NCI-H446 treated with DMSO at 0.1 percent for 48 hours (cell line): ENCODE measurements at places on chromosomes 7 and 10.

DNA sequence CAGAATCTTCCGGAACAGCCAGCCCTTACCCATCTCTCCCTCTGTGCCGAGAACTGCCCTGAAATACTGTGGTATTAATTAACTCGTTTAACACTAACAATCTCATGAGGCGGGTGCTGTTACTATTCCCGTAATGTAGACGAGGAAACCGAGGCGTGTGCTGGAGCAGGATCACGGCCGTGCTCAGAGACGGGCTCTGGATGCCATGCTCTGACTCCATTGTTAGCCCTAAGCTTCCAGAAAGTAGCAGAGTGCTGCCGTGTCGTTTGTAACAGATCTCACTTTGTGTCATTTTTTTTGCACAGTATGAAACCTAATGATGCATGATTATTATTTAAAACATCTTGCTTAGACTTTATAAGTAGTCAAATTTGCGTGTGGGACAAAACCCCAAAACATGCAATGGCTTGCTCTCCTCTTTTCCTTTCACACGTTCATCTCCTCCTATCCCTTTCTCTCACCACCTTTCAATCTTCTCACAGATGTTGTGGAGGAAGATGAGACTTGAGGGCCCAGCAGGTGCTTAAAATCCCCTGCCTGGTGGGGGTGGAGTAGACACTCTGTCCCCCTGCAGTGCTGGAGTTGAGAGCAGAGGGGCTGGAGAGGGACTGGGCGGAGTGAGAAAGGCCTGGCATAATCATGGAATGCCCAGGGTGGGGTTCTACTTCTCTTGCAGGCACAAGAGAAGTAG, 482 bp upstream of the ACTR3C start:
- no peak for DNase-seq

DNA sequence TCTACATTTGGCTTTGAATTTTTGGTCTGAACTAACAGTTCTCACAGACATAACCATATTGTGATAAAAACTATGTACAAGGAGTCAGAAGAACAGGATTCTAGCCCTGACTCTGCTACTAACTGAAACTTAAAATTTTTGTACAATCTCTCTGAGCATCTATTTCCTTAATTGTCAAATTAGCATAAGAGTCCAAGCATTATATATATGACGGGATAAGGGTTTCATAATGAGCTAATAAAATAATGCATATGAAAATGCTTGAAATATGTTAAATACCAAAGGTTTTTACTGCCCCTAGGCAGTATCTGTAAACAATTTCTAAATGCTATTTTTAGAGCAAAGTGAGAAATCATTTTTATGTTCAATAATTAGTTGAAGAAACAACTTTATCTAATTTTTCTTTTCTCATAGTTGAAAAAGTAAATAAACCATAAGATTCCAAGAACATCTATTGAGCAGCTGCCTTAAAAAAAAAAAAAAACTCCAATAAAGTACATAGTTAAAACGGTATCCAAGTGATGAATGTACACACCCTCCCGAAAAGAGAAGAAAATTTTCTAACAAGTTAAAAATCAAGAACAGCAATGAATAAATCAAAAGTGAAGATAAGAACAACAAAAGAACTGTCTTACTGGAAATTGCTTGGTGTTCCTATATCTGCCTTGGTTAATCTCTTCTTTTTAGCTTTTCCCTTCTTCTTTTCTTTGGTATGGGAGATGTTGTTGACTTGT, 40.4 kb downstream of the LMOD2 start:
- DNase-seq: no peak

DNA sequence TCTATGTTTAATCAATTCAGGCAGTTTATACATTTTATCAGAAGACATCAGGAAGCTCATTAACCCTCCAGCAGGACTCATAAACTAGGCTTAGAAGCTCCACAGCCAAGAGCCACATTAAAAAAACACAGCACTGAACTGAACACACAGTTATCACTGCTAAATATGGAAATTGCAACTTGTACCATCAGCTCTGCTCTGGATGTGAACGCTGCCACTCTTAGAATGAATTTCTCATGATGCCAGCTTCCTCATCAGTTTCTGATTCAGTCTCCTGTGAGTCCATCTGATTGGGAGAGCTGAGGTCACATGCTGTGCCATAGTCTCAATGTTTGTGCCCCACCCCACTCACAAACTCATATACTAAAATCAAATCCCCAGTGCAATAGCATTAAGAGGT, 17.1 kb upstream of the ING3 start:
- peak; percentile 24 for DNase-seq

GRCh38 chr7:129089521-129090212, 34.8 kb upstream of the TNPO3 start:
- no peak for DNase-seq

GRCh38 chr10:78191301-78191700, 157.6 kb downstream of the RPS24 start:
- DNase-seq: no peak

DNA sequence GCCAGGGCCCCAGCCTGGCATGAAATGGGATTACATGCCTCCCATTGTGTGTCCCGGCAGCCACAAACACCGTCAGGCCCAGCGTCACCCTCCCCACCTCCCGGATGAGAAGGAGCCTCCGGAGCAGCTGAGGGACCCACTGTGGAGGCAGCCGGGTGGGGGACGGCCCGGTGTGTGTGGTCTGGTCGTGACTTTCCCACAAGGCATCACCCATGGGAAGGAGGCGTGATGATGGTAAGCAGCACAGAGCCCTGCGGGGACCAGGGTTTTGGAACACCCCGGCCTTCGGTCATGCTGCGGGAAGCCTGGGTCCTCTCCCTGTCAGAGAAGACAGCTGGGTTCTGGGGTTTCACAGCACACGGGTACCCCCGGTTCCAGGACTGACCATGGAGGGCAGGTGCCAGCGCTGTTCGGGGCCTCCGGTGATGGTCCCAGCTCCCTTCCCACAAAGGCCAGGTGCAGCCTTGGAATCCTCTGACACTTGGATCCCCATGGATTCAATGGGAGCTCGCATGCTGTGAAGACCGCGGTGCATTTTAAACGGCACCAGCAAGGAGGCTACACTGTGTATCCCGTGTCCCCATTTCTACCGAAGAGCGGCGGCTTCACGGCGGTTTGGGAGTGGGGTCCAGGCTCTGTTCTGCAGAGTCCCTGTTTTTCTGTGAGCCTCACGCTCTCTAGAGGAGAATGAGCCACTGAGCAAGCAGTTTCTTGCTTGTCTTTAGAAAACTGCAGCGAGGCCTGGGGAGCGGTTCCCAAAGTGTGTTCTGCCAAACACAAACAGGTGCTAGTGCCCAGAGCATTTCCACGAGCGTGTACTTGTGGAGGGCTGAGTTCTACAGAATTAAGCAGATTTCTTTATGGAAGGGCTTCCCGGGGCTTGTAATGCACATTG, 336.0 kb downstream of the ADARB2 start:
- no peak for DNase-seq

GRCh38 chr10:112732277-112732921, 217.6 kb upstream of the TCF7L2 start:
- no peak for DNase-seq

GRCh38 chr10:132535065-132535651, 2.4 kb upstream of the INPP5A start:
- DNase-seq: no peak

GRCh38 chr10:16644146-16644545, 122.5 kb upstream of the C1QL3 start:
- no peak for DNase-seq

DNA sequence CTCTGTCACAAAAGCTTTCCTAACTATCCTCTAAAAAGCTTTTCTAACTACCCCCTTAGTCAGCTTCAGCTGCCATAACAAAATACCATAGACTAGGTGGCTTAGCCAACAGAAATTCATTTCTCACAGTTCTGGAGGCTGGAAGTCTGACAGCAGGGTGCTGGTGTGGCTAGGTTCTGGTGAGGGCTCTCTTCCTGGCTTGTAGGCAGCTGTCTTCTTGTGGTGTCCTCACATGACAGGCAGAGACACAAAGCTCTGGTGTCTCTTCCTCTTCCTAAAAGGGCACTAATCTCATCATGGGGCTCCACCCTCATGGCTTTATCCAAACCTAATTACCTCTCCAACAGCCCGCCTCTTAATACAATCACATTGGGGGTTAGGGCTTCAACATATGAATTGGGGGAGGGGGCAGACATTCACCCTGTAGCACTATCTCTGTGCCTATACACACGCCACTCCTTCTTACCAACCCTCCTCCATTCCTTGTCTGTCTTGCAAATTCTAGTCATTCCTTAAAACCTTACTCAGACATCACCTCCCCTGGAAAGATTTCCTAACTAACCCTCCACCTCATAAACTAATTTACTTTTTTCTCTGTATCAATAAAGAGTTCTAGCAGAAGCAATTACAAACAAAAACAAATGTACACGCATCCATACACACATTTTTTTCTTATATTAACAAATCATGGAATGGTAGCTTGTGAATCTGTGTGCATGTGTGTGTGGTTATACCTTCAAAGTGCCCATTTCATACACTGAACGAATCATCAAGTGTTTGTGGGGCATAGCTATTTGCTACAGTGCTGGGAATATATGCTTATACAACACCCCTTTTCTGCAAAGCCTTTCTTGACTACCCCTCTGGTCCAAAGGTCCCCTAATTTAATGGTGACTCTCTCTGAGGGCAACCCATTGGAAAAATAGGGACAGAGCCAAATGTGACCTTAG, 26.4 kb downstream of the RHOBTB1 start:
- no peak for DNase-seq

DNA sequence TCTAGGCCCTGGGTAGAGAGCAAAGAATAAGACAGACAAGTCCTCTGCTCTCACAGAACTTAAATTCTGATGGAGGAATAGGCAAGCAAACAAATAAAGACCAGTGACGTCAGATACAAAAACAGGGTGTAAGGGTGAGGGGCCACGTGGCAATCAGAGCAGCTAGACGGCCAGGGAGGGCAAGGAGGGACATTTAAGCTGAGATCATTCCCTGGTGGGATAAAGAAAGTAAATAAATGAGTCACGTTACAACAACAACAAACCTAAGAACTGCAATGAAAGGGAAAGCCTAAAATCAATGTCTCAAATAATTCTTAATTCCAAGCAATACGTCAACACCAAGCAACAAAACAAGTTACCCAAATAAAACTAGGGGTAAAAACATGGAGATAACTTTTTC, 21.8 kb downstream of the STN1 start:
- DNase-seq: no peak

DNA sequence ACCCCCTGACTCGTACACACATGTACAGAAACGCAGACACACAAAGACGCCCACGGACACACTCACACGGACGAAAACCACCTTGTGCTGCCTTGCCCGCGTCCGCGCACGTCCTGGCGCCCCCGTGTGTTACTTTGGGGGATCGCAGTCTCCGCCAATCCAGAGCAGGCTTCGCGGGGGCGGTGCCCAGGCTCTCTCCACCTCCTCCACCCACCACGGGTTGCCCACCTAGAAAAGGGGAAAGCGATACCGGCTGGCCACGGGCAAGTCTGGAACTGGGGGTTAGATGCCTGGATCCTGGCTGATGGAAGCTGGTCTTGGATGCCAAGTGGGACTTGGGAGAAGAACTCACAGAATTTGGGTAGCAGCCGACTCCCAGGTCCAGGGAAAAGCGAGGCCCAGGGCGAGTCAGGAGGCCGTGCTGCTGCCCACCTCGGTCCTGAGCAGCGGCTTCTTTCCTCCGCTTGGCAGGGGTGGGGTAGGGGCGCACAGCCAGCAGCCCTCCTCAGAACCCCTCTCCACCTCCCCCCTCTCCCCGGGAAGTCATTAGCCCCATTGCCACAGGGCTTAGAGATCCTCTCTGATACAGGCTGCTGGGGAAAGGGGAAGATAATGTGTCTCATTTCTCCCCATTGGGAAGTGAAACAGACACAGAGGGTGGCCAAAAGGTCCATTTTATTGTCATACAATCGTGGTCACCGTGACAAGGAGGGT, 4.6 kb upstream of the VGF start:
- DNase-seq: no peak

DNA sequence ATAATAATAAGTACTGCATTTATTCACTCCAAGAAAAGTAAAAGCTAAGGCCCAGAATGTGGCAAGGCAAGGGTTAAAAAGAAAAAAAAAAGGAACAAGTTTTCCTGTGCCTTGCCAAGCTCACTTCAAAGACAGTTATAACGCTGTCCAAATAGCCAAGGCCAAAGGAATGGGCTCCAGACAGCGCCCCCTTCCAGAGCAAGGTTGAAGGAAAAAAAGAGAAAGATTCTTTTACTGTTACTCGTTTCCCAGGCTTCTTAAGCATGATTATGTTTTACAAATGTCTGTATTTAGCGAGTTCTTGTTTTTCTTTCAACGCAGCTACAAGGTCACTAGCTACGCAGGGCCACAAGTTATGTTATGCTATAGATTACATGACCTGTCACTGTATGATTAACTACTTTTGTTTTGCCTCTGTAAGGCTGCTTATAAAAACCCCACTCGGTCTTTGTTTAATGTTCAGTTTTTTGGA, 9.1 kb upstream of the EIF4H start:
- no peak for DNase-seq

DNA sequence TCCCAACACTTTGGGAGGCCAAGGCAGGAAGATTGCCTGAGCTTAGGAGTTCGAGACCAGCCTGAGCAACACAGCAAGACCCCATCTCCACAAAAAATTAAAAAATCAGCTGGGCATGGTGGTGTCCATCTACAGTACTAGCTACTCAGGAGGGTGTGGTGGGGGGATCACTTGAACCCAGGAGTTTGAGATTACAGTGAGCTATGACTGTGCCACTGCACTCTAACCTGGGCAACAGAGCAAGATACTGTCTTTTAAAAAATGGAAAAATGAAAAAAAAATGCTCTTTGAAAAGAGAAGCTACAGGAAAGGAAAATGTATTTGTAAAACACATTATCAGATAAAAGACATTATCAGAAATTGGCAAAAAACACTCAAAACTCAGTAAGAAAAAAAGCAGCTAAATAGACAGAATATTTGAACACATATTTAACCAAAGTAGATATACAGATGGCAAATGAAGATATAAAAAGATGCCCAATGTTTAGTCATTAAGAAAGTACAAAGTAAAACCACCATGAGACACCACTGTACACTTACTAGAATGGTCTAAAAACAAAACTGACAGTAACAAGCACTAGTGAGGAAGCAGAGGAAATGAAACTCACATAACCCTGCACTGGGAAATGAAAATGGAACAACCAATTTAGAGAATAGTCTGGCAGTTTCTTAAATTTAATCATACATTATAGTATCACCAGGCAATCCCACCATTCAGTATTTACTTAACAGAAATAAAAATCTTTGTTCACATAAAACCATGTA, 40.5 kb downstream of the NRBF2 start:
- DNase-seq: no peak

GRCh38 chr10:59757966-59758365, 4.7 kb upstream of the MRLN start:
- DNase-seq: no peak

DNA sequence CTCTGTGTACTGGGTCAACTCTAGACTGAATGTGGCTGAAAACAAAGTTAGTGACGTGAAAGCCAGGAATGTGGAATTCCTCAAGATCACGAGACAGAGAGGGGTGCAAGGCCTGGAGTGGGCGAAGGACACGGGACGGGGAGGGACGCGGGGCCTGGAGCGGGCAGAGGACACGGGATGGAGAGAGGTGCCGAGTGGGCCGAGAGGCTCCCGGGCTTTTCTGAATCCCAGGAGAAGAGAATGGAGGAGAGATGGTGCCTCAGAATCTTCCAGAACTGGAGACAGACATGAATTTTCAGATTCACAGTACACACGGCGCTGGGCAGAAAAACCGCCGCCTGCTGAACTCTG, 50.6 kb upstream of the PRKAR1B start:
- DNase-seq: no peak
